Left lung (tissue), 14 donors: ENCODE measurements at places on chromosomes 12 and 14. TPM values are rescaled to one million over a fixed set of nuclear protein-coding genes. Genes with fewer than 3 reads are reported as not detected.

DNA sequence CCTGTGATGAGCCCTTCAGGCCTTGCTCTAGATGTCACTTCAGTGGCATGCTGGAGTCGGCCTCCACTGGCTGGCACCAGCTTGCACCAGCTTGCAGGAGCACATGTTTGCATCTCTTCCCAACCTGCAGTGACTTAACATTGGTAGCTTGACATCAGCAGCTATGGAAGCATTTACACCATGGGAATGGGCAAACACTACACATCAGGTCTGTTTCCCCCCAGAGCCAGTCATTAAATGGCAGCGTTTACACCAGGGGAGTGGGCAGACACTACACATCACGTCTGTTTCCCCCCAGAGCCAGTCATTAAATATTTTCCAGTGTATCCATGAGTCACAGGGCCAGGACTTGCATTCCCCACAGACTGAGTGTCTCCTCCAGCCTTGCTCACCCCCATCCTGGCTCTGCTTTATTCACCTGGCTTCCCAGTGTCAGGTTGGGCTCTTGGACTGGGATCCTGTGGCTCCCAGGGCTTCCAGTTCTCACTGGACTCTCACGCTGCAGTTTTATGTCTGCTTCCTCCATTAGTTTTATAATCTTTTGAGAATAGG lies 51.6 kb upstream of the VRK1 start:
- DNase-seq, result no peak

- DNase-seq, result no peak
Measured at GRCh38 chr12:74775276-74775675, 237.6 kb downstream of the ATXN7L3B start.

DNA sequence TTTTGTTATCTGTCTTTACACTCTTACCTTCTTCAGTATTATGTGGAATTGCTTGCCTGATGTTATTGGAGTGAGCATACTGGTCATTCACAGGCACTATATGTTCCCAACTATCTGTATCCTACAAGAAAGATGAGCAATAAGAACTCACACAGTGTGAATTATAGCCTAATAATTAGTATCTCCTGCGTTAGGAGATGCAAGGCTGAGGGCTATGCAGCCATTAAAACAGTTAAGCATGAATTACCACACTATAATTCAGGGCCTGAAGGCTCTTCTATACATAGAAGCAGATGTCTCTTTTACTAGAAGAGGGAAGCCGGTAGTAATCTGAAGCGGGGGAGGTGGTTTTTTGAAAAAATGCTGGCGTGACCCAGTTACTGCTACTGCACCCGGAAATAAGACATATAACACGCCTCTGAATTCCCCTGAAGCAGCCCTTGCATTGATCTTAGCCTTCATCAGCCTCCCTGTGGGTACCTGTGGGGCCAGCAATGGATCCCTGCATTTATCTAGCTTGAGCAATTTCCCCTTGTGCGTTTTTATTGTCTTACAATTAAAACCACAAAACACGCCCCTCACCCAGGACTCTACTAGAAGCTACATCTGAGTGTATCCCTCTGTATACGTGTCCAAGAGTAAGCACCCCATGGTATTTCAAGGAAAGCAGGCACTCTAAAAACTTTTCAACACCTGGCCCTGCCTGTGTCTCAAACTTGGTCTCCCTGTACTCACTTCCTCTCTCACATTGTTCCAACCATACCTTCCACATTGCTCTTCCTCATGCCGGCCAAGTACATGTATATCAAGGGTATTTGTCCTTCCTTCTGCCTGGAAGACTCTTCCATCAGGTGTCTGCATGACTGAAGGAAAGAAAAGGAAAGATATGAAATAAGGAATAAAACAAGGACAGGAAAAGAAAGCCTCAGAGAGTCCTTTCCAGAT lies 210.9 kb upstream of the ARID2 start:
- no peak for DNase-seq

DNA sequence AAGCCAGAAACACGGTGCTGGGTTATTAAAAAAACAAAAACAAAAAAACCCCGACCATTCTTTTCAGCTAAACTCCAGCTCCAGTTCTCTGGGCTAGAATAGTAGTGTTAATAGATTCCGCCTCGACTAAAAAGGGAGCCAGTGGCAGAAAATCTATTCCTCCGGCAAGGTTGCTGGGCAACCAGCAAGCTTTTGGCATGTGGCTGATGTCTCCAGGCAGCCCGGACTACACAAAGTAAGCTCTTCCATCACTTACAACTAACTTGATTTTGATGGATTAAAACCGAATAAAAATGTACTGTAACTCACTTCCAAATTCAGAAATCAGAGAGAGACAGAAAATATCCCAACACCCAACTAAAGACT lies 126.4 kb upstream of the FOXN3 start:
- DNase-seq, result no peak

- DNase-seq, result no peak
Measured at GRCh38 chr12:101775816-101776215, 36.6 kb upstream of the SYCP3 start.

- no peak for DNase-seq
Measured at GRCh38 chr14:54105898-54106297, 149.3 kb upstream of the BMP4 start.

DNA sequence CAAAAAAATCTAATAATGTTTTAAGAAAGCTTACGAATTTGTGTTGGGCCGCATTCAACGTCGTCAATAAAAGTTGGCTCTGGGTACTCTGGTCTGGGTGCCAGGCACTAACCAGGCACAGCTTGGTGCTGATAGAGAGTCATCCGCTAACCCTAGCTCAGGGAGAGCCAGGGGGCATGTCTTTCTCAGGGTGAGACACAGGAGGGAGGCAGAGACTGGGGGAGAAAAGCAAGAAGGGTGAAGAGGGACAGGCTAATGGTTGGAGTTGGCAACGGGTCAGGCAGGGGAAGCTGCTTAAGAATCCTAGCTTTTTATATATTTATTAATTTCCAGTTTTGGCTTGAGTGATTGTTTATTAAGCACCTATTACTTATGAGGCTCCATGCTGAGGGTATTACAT lies 105.0 kb downstream of the CMKLR1 start:
- peak; percentile 48 for DNase-seq

NKX2-1 gene
- 157 TPM for polyA plus RNA-seq

DNA sequence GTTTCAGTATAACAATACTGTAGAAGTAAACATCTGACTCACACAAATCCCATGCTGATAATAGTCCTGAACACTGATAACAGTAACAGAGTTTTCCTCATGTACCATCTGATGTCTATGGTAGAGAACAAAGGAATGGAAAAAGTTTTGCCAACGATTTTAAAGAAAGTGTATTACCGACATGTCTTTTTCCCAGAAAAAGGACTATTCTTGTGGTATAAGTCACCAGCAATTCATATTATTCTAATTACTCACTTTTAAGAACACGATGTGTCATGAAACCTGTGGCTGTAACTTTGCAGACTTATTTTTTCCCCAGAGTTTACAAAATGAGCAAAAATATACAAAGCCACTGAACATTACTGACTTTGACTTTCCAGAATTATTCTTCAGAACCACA lies 40.1 kb upstream of the DCN start:
- DNase-seq, result no peak

DNA sequence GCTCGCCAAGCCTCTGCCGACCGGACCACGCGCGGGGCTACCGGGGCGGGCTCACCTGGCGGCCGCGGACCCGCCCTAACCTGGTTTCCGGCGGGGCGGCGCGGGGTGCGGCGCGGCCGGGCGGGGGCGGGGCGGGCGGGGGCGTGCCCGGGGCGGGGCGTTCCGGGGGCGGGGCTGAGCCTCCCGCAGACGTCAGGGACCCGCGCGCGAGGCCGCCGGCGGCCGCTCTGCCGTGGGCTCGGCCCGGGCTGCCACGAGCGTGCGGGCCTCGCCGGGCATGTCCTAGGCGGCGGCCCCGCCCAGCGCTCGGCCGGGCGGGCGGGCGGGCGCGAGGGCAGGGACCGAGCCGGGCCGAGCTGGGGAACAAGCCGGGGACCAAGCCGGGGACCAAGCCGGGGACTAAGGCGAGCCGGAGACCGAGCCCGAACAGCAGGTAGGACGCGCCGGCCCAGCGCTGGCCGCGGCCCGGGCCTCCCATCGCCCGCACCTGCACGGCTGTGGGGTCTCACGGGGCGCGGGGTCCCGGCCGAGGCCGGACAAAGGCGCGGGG lies at the start of gene CEP170B:
Gene CEP170B (plus strand): TSS at position 188 of the 550 bp plus-strand sequence. CDS start 3,183 bp downstream, outside the sequence.
- DNase-seq, result no peak

DNA sequence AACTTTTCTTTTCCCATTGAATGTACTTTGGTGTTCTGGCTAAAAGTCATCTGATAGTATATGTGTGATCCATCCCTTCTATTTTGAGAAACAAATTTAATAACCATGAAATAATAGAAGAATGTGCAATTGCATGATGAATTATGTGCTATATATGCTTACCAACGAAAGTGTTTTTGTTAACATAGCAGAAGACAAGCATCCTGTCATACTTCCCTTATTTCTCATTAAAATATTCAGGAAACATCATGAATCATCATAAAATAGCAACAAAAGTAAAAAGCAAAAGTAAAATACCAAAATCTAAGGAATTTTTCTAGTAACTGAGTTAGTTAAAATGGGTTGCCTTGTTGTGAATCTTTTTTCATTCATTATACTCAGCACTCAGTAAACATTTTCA lies 409.0 kb upstream of the PDE3A start:
- DNase-seq, result no peak

MYO1H gene
- 0.45 TPM for polyA plus RNA-seq

GRCh38 chr12:64392221-64392620 lies 1.7 kb upstream of the C12orf56 start:
- DNase-seq, result peak; percentile 26

DDN gene
- polyA plus RNA-seq, result 0.10 TPM

- DNase-seq, result no peak
Measured at GRCh38 chr12:31574803-31575575, 15.9 kb downstream of the DENND5B start.

DNA sequence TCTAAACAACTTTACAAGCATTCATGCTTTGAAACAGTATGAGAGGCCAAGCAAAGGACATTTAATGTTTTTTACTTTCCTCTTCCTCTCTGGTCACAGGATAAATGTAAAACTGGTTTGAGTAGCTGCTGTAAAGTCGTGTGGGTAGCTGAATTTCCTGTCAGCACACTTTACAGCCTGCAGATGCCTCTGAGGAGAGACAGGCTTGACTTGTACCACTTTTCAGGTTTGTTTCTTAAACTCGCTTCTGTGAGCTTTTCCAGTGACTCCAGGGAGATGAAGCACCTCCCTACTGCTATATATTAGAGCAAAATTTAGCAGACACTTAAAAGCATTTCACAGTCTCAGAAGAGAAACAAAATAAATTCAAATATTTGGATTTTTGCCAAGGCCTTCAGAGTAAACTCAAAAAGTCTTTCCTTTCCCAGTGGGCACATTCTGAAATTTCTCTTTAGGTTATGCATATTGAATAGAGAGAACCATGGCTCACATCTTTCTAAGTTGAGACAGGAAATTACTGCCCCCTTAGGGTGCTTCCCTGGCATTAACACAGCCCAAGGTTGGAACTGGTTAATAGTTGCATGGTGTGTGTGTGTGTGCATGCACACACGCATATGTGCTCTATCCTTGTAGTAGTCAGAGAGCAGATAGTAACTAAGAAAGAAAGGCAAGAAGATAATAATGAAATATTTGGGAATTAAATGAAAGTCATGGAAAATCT lies 557.3 kb upstream of the MIS18BP1 start:
- no peak for DNase-seq

- no peak for DNase-seq
Measured at GRCh38 chr12:112543751-112544150, 125.0 kb downstream of the PTPN11 start.

DNA sequence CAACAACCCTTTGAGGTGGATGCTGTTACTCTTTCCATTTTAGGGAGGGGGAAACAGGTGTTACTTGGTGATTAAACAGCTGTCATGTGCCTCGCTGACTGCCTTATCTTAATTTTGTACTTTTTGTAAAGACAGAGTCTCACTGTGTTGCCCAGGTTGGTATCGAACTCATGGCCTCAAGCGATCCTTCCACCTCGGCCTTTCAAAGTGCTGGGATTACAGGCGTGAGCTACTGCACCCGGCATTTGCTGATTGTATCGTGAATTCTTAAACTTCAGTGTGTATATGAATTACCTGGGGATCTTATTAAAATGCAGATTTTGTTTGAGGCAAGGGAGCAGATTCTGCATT lies 659 bp downstream of the PSMD9 start:
- DNase-seq, result no peak

GRCh38 chr14:59275668-59276067 lies 87.2 kb downstream of the DAAM1 start:
- no peak for DNase-seq

CLEC14A gene
- polyA plus RNA-seq, result 67.4 TPM

DNA sequence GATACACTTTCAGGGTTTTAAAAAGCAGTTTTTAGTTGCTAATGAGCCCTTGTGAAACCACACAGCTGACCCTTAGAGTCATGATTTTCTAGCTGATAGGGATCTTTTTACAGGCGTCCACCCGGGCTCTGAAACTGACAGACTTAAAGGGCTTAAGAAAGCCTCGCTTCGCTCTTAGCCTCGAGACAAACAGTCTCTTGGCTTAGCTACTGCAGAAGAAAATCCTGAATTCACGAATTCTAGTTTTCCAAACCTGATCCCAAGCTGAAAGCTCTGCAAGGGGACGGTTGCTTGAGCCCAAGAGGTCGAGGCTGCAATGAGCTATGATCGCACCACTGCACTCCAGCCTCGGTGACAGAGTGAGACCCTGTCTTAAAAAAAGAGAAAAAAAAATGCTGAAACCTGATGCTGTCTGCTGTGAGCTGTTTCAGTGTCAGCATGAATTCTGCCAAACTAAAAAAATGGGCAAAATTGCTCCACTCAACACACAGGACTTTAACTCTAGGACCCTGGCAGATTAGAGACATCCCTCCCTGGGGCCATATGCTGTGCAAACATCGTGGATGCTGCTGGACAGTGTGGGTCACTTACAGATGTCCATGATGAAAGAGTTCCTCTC lies 3.1 kb upstream of the HPD start:
- DNase-seq, result no peak

SPATS2 gene
- 77.0 TPM for polyA plus RNA-seq

- DNase-seq, result no peak
Measured at GRCh38 chr14:22479132-22479531, 109.9 kb downstream of the DAD1 start.

TEX52 gene
- polyA plus RNA-seq, result 2.3 TPM

DNA sequence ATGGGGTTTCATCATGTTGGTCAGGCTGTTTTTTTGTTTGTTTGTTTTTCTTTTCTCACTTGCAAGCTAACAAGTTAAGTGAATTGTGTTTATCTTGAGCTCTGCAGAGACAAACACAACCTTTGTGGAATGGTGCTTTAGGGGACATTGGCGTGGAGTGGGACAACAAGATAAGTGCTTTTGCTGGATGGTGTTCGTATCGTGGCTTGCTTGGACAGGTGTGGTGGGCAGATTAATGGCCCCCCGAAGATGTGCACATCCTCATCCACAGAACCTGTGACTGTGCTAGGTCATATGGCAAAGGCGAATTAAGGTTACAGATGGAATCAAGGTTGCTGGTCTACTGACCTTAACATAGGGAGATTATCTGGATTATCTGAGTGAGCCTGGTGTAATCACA lies 7.0 kb downstream of the MLXIP start:
- DNase-seq, result no peak

- DNase-seq, result peak; percentile 89
Measured at GRCh38 chr12:48957141-48958048, at the start of gene ARF3. ARF3 (minus strand) TSS chr12:48957487; CDS start chr12:48941095, 16,392 bp downstream.
